H9 (cell line): ENCODE measurements at places on chromosomes 7 and 10. TPM values are rescaled to one million over a fixed set of nuclear protein-coding genes. Genes with fewer than 3 reads are reported as not detected.

GRCh38 chr7:112103246-112103645, 103.0 kb downstream of the DOCK4 start:
- no peak for DNase-seq

GRCh38 chr10:133474665-133475424, 21.1 kb downstream of the SCART1 start:
- no peak for DNase-seq

- DNase-seq: no peak
Measured at GRCh38 chr7:30079880-30080279, 51.7 kb downstream of the PLEKHA8 start.

- DNase-seq: no peak
Measured at GRCh38 chr7:106139265-106140251, 27.4 kb upstream of the SYPL1 start.

The KAZALD1 gene
- total RNA-seq: 2.9 and 3.6 TPM in 2 replicates

The GPER1 gene
- total RNA-seq: 0.22 TPM in 1 of 2 replicates, not detected in the other
